Activated naive CD4-positive, alpha-beta T cell treated with Interleukin-2 at 50 U/mL for 16 hours (primary cell): ENCODE measurements at places on chromosomes 3 and 15.

DNA sequence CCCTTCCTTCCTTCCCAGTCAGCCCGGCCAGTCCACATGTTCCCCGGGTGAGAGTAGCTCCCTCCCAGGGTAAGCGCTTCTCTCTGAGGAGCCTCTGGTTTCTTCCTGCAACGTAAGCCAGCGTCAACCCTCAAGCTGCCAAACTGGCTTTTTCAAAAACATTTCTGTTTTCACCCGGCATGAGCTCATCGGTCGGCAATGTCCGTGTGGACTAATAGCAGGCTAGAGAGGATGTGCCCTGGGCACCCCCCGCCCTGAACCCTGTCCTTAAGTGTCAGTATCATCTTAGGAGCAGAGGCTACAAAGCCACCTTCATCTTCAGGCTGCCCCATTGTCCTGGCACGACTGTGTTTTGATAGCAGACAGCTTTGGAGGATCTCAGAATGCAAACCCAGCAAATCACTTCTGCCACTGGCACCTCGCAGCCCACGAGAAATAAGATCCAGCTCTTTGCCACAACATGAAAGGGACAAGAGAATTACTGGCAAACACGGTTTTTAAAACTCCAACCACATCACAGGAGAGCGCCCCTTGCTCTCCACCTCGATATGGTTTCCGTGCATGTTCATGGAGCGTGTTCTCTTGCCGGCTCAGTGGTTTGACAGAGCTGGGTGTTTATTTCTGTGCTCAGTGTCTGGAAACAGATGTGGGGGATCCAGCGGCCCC lies 9.9 kb downstream of the ALDH1A3 start:
- no peak for DNase-seq

DNA sequence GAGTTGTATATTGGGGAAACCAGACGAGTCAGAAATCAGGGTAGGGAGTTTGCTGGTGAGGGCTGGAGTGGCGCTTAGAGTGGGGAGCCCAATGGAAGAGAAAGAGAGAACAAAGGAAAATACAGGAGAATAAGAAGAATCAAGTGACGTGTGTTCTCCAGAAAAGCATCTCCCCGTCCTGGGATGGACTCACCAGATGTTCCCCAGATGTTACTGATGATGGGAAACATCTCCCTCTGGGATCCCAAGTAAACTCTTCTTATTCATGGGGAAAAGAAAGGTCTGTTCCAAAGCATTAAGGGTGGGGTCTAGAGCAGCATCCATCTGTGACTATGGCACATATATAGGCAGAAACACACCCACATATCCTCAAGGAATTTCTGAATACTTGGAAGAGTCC lies 3.0 kb upstream of the CSRNP1 start:
- no peak for DNase-seq

DNA sequence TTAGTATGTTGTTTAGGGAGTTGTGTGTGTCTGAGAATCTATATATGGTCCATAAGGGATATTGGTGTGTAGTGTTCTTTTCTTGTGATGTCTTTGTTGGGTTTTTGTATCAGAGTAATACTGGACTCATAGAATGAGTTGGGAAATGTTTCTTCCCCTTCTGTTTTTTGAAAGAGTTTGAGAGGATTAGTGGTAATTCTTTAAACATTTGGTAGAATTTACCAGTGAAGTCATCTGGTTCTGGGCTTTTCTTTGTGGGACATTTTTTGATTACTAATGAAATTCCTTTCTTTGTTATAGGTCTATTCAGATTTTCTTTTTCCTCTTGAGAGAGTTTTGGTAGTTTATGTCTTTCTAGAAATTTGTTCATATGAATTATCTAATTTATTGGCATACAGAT lies 16.9 kb downstream of the ACKR2 start:
- DNase-seq: no peak

DNA sequence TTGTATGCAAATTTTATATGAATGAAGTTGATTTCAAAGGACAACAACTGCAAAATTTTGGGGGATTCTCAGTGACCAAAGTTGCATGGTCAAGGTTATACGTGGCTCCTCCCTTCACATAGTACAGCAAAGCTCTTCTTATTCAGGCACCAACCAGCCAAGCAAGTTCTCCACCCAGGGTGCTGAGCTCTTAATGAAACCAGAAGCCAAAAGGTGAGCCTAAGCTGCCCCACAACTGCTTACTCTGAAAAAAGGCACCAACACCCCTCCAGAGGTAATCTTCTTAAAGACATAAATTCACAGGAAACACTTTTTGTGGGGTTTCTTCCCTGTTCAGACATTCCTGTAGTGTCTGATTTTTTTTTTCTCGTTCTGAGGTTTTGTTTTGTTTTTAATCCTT lies 106.1 kb upstream of the GMNC start:
- no peak for DNase-seq

DNA sequence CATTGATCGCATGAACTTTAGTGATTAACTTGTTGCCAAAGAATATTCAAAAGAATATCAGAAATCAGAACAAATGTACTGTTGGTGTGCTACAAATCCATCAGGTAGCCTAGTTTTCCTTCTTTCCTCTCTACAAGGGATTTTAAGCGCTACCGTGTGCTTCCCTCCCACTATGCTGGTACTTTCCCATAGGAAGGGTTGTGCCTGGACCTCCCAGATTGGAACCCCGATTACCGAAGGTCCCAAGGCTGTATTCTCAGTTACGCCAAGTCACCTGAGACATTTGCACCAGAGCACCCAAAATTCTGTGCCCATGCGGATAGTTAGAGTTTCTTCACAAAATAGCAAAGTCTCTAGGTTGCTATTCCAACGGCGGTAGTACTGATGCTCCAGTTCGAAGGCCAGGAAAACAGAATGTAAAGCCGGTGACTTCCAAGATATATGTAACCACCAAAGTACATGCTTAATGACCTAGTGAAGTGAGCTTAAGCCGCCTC lies 23.4 kb upstream of the GATM start:
- DNase-seq: no peak

GRCh38 chr3:139532976-139533375 lies 6.6 kb downstream of the RBP1 start:
- no peak for DNase-seq

- DNase-seq: no peak
Observed at GRCh38 chr3:188594139-188594538, 440.2 kb downstream of the LPP start.

DNA sequence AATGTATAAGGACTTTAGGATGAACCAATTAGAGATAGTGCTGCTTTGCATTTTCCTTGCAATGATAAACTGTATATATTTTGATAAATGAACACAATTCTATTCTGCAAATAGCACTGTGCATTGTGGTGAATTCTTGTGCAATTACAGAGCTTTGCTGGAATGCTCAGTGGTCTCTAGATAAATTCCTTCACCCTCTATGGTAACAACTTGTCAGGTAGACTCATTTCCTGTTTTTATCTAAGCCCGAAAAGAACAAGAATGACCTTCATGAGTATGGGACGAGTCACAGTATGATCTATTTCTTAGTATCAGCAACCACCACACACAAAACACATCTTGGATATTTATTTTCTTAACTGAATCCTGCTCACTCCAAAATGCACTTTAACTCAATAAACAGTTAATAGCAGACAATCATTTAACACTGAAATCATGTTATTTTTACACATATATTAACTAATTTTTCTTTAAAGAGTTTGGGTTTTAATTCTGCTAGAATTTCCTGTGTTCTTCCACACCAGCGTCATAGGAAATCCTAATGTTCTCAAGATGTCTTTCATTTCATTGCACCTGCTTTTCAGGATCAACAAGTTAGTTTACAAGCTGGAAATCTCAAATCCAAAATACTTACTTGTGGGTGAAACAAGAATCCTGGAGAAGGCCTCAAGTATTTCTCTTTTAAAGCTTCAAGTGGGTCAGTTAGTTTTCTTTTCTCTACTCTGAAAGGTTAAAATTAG lies 551.2 kb downstream of the MECOM start:
- no peak for DNase-seq

GRCh38 chr3:125110016-125110875 lies 54.4 kb upstream of the HEG1 start:
- no peak for DNase-seq

GRCh38 chr3:23648996-23649395 lies 156.8 kb upstream of the UBE2E1 start:
- DNase-seq: no peak

- DNase-seq: no peak
Observed at GRCh38 chr3:65548848-65549625, 489.7 kb downstream of the MAGI1 start.

GRCh38 chr15:58694641-58695398 lies 54.7 kb downstream of the ADAM10 start:
- DNase-seq: no peak

DNA sequence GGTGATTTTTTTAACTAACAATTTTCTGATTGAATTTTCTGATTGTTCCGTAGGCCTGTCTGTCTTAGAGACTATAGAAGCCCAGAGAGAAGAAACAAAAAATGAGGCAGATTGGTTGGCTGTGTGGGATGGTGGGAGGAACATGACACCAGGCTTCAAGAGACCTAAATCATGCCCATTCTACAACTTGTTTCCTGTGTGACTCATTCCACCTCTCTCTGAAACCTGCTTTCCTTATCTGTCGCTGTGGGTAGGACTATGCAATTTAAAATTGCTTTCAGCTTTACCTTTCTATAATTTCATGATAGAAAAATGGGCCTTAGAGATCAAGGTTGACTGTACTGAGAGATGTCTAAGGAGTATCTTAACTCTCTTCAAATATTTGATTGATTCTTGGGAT lies 44.5 kb downstream of the OXNAD1 start:
- DNase-seq: peak; percentile 63

- DNase-seq: no peak
Observed at GRCh38 chr15:39195961-39196486, 384.9 kb upstream of the THBS1 start.
